ENCODE measurements at places on chromosomes 1 and 21. TPM values are rescaled to one million over a fixed set of nuclear protein-coding genes. Genes with fewer than 3 reads are reported as not detected.

TNFRSF18 gene
- total RNA-seq, result not detected

TAF5L gene
- 13.8 TPM for total RNA-seq

SLC44A5 gene
- total RNA-seq, result 19.1 TPM

CD1B gene
- total RNA-seq, result not detected

MYOG gene
- total RNA-seq, result 19.8 TPM

Data from camera-type eye (tissue), 1 donor.